ENCODE measurements at places on chromosomes 5 and 9. TPM values are rescaled to one million over a fixed set of nuclear protein-coding genes. Genes with fewer than 3 reads are reported as not detected.
A peak's percentile ranks its signal among the peaks of the same experiment; 100 is the strongest.

DNA sequence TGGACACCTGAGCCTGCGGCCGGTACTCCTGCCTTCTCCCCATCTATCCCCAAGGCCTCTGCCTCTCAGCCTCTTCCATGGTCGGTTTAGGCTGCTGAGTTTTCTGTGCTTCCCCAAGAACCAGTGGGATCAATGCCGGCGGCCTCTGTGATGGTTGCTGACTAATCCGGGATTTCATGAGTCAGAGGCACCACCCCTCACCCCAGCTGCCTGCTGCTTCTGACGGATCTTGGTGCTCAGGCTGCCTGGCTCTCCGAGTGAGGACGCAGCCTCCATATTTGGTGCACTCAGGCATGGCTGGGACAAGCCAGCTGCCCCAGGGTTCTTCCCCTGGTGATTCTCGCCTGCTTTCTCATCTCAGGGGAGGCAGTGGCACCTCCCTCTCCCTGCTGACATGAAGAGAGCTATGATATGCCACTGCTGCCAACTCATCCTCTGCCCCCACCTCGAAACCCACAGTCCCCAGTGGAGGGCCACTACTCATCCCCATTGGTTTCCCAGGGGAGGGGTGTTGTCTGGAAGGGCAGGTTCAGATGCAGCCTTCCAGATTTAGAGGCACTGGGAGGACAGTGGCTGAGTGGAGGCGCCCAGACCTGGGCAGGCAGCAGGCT lies 3.3 kb upstream of the MAN1B1 start:
- peak; percentile 46 for ATAC-seq

- no peak for ATAC-seq
These were observed 1499.6 kb downstream of the EFNA5 start for GRCh38 chr5:106171132-106171531.

GRCh38 chr5:125306741-125307140 lies 560.3 kb upstream of the ZNF608 start:
- no peak for ATAC-seq

DNA sequence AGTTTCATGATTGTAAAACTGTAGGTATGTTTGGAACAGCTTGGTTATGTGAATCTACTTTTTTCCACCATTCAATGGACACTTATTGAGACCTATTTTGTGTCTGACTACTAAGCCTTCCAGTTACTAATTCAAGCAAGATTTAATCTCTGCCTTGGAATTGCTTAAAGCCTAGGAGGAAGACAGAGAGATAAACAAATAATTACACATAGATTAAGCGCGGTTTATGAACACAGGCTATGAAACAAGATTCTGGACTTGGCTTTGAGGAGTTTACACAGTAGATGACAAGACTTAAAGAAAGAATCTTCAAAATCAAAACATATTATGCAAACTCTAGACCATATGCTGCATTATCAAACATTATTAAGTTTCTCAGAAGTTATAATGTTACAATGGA lies 340.4 kb downstream of the RASEF start:
- ATAC-seq: no peak

GRCh38 chr9:89604729-89605464 lies at the start of gene GADD45G:
Gene GADD45G (plus strand): TSS chr9:89605012. CDS start chr9:89605122, 110 bp downstream.
- ATAC-seq: peak; percentile 65

DNA sequence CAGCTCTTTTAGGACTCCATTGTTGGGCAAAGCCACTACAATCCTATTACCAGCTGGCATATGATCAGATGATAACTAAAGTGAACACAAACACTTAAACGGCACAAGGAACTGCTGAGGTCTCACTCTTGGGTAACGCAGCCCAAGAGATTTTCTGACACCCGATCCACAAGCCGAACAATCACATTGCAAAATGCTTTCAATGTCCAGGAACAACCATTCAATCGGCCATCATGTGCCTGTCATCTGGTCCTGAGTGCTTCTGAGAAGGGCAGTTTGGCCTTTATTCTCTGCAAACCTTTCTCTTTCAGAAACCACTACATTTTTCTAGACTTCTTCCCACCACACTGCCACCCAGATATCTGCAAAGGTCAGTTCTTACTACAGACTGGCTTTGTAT lies 283.1 kb downstream of the GLIS3 start:
- no peak for ATAC-seq

DNA sequence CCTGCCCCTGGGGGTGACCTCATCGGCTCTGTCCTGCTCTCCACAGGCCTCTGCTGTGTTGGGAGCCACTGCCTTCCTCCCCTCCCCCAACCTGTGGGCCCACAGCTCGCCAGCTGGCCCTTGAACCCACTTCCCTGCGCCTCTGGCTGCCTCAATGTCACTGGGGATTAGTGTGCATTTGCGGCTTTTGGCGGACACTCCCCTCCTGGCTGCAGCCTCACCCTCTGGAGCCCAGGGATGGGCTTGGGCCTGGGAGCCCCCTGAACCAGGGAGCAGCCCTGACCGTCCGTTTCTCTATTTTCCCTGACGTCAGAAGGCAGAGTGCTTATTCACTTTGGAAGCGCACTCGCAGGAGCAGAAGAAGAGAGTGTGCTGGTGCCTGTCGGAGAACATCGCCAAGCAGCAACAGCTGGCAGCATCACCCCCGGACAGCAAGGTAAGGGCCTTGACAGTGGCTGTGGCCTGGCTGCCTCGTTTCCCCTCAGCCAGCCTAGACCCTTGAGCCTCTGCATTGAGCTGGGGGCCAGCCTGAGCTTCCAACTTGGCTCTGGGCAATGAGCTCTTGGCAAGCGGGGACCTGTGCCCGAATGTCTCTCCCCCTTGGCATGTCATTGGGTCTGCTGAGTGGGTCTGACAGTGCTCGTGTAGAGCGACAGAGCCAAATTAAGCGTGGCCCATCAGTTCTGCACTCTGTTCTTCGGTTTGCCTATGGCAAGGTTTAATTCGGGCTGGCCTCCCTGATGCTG lies 73.1 kb downstream of the RGS3 start:
- no peak for ATAC-seq

DNA sequence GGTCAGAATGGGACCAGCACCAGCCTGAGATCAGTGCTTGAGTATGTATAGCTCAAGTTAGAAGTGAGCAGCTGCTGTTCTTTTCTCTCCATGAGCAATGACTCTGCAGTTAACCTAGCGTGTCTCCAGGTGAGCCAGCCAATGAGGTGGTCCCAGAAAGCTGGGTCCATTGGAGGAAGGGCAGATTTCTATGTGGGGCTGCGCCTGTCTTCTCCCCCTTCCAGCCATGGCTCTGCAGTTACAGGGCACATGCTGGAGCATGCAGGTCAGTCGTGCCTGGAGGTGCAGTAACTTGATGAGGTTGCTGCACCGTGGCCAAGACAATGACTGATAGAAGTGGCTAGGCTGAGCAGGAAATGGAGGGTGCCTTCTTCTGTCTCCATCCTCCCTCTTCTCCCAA lies 29.6 kb upstream of the CXCL14 start:
- no peak for ATAC-seq

DNA sequence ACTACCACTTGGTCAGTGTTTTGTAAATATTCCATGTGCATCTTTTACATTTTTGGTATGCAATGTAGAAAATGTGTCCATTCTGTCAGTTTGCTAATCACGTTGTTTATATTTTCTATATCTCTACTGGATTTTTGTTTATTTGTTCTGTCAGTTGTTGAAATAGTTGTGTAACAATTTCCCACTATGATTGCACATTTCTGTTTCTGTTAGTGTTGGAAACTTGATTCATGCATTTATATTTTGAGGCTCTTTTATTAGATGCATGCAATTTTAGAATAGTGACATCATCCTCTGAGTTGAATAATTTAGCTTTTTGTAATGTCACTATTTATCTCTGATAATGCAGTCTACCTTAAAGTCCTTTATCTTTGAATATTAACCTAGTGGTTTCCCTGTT lies 25.8 kb upstream of the LECT2 start:
- no peak for ATAC-seq

- no peak for ATAC-seq
These were observed 8.0 kb downstream of the STC2 start for GRCh38 chr5:173320259-173320658.

GRCh38 chr5:911601-912000 lies 18.9 kb downstream of the TRIP13 start:
- ATAC-seq: no peak

DNA sequence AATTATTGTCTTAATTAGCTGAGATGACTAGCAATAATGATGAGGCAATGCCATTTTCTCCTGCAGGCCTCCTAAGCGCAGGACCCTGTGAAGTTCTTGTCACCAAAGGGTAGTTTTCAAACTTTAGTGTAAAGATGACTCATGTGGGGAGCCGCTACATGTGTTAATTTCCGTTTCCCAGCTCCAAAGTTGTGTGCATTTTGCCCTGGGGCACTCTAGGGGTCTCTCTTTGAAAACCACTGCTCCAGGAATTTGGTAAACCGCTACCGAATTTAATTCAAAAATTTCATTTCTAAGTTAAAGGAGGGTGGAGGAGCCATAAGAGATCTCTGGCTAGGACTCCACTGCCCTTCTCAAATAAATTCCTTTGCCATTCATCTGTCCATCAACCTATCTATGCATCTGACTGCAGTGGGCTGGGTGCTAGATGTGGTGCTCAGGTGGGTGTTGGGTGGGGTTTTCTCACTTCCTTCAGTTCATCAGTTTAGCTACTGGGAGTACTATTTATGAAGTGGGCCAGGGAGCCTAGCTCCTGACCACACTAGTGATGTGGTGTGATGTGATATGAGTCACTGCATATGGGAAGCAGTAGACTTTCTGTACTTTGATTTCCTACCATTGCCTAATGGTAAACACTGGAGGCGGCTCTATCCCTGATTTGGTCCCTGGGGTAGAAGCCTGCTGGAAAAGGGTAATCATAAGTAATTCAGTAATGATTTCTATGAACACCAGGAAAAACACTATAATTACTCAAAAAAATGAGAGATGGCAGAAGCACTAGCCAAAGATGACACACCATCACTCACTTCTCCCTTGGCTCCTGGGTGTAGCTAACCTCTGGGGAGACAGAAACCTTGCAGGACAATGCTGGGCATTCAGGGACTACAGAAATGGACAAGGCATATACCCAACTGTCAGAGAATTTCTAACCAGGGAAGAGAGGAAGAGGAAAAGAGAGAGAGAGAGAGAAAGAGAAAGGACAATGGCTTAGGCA lies 4.0 kb upstream of the ZSWIM6 start:
- peak; percentile 43 for ATAC-seq

- ATAC-seq: no peak
These were observed 1.1 kb downstream of the NSG2 start for GRCh38 chr5:174046558-174046957.

DNA sequence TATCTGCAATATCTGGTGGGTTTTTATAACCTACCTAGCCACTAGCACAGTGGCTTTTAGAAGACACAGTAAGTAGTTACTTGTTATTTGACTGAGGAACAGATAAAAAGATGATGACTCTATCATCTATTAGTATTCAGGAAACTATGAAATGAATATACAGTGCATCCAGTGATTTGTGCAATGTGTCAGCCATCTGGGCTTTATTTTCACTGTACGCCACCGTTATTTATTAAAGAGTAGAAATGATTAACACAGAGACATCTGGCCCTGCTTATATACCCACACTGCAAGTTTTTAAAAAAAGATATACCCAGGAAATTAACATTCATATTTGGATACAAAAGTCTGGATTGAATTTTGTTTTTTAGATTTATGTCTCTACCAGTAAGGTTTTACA lies 408.4 kb downstream of the PDE4D start:
- no peak for ATAC-seq

DNA sequence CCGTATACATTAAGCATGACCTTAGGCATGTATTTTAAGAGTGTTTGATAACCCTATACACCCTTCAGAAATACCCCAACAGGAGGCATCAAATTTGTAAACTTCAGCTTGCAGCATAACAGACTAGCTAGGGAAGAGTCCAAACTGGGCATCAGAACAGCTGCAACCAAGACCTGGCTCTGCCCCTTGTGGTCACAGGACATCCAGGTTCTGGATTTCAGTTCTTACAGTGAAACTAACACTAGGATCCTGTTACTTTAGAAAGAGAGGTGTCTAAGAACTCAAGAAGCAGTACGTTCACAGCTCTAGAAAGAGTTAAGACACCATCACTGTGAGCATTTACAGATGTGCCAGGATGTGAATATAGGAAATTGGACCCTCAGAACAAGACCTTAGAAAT lies 229.8 kb downstream of the BNC2 start:
- no peak for ATAC-seq

GRCh38 chr9:121860744-121861143 lies 209.3 kb downstream of the DAB2IP start:
- ATAC-seq: no peak

DNA sequence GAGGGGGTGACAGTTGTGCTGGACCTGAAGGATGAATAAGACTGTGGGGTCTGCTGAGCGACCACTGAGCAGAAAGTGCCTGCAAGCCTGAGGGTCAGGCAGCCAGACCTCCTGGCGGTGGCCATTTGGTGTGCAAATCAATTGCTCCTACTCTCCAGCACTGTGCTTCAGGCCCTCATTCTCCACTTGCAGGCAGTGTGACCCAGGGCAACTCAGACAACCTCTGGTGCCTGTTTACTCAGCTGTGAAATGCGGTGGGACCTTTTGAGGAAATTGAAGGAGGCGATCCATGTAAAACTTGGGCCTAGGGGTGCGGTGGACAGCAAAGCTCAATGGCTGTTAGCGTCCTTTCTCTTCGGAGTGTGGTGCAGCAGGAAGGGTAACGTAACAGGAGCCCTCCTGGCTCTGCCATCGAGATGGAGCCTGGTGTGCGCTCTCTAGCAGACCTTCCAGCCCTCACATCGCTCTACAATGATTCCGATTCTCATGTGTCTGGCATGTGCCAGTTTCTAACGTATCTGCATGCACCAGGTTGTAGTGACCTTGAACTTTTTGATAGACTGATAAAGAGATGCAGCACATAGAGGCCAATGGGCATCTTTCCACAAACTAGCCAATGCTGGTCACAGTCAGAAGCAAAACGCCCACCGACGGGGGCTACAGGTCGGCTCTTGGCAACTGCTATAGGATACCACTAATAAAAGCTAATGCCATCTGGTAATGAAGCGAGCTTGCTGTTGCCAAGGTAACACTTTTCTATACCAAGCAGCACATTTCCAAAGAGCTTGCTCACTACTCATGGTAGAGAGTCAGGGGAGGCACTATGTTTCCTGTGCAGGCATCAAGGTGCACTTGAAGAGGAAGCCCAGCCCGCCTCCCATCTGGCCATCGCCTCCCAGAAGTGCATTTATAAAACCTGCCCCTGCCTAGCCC lies 159.7 kb upstream of the RAPGEF1 start:
- ATAC-seq: no peak

EGFL7 gene
- 1.0 TPM for total RNA-seq

SH3TC2 gene
- not detected for total RNA-seq

C5orf58 gene
- total RNA-seq: not detected

GHR gene
- not detected for total RNA-seq

Data from activated T-helper 17 cell treated with anti-CD3 and anti-CD28 coated beads, Interleukin-2, amount 50 U/mL, for 72 hours (primary cell).